ENCODE measurements at places on chromosomes 7 and 10. TPM values are rescaled to one million over a fixed set of nuclear protein-coding genes. Genes with fewer than 3 reads are reported as not detected.

DNA sequence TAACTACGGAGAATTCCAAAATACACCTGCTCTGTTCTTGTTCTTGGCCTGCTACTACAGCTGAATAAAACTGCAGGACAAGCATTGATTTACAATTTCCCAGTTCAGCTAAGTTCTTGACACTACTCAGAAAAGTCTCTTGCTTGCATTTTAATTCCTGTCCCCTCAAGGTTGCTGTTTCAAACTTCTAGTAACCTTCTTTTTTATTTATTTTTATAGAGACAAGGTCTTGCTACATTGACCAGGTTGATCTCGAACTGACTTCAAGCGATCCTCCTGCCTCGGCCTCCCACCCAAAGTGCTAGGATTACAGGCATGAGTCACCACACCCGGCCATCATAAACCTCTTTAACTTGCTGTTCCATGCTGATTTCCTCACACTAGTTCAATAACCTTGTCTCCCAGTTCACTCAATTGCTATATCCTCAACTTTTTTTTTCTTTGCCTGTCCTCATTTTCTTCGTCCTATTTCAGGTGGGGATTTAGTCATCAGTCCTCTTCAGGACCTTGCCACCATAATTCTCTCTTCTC, 79.9 kb downstream of the ARHGAP21 start:
- H3K36me3 ChIP-seq = no peaks in the 10 kb centered on the region
- DNase-seq = no peak
- no peak overlapping the region for H3K27ac ChIP-seq
- peaks cover 15% of the 10 kb centered on the region for H3K4me1 ChIP-seq
- no peaks in the 10 kb centered on the region for H3K27me3 ChIP-seq
- no peak overlapping the region for H3K4me3 ChIP-seq

- no peak overlapping the region for H3K4me3 ChIP-seq
- peaks cover 68% of the 10 kb centered on the region for H3K4me1 ChIP-seq
- H3K36me3 ChIP-seq = no peaks in the 10 kb centered on the region
Measured at GRCh38 chr10:95397747-95398146, 106.9 kb upstream of the PDLIM1 start.

- DNase-seq = no peak
- H3K27ac ChIP-seq = peak overlapping the region; percentile 17
- peaks cover 66% of the 10 kb centered on the region for H3K4me1 ChIP-seq
- no peaks in the 10 kb centered on the region for H3K27me3 ChIP-seq
- H3K36me3 ChIP-seq = peaks cover 85% of the 10 kb centered on the region
Measured at GRCh38 chr7:6165521-6166320, 106.7 kb downstream of the CYTH3 start.

- no peaks in the 10 kb centered on the region for H3K27me3 ChIP-seq
- no peak overlapping the region for H3K4me3 ChIP-seq
- no peak for DNase-seq
- no peak overlapping the region for H3K27ac ChIP-seq
Measured at GRCh38 chr10:133059093-133059470, 28.6 kb upstream of the ADGRA1 start.

DNA sequence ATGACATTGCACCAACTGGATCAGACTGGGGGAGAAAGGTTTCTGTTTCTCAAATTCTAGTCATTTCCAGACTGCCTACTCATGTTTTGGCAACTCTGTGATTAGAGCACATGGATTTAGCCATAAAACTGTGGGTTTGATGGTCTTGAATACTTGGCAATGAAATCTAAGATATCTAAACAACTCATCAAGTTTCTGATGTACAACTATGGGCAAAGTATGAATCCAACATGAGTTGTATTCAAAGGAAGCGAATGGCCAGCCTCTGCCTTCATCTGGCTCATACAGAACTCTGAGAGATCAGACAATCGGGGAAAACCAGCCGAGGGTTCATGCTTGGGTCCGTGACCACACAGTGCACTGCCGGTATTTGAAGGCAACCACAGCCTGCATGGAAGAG, 144.3 kb downstream of the ADAM12 start:
- H3K4me1 ChIP-seq = no peaks in the 10 kb centered on the region
- no peak overlapping the region for H3K27ac ChIP-seq
- no peaks in the 10 kb centered on the region for H3K36me3 ChIP-seq
- no peak for DNase-seq
- no peaks in the 10 kb centered on the region for H3K27me3 ChIP-seq

DNA sequence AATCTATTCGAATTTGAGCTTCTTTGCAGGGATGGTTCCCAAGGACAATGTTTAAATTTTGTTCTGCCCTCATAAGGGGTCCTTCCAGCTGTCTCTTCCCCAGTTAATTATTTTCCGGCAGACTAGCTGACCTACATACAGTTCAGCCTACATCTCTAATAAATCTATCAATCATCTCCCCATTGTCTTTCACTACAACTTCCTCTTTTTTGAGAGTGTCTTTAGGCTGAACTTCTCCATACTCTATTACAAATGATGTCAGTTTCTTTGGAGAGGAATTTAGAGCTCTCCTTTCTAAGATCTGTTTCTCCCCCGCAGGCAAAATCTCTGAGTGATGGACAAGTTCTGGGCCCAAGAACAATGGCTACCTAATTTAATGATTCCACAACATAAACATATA, 122.2 kb downstream of the PCLO start:
- H3K4me3 ChIP-seq = no peak overlapping the region
- no peaks in the 10 kb centered on the region for H3K36me3 ChIP-seq
- no peak for DNase-seq
- H3K4me1 ChIP-seq = no peaks in the 10 kb centered on the region
- no peak overlapping the region for H3K27ac ChIP-seq

DNA sequence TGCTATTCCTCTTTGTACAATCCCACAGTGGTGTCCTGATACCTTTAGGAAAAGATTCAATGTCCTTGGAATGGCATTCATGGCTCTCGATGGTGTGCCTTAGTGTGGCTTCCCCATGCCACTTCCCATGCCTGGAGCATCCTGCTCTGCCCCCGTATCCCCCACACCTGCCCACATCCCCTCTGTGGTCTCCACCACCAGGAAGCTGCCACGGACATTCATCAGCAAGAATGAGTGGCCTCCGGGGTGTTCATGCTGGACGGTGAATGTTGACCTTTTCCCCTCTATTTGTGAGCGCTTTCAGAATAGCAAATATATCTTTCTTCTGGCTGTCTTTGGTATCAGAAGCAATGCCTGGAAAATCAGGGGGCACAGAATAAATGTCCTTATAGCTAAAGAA, 262.0 kb upstream of the NRP1 start:
- no peak overlapping the region for H3K4me3 ChIP-seq
- no peak for DNase-seq
- H3K27me3 ChIP-seq = no peaks in the 10 kb centered on the region
- no peak overlapping the region for H3K27ac ChIP-seq
- H3K36me3 ChIP-seq = no peaks in the 10 kb centered on the region

GRCh38 chr7:4185721-4186512, 496.2 kb upstream of the FOXK1 start:
- DNase-seq = no peak
- no peaks in the 10 kb centered on the region for H3K36me3 ChIP-seq
- H3K4me1 ChIP-seq = no peaks in the 10 kb centered on the region
- no peak overlapping the region for H3K4me3 ChIP-seq

GRCh38 chr10:72323771-72324191, 30.9 kb downstream of the DNAJB12 start:
- no peaks in the 10 kb centered on the region for H3K36me3 ChIP-seq
- H3K27me3 ChIP-seq = no peaks in the 10 kb centered on the region
- peak overlapping the region; percentile 99 for H3K27ac ChIP-seq
- peaks cover 71% of the 10 kb centered on the region for H3K4me1 ChIP-seq
- H3K4me3 ChIP-seq = no peak overlapping the region
- no peak for DNase-seq

- H3K27ac ChIP-seq = peak overlapping the region; percentile 6
- peaks cover 6% of the 10 kb centered on the region for H3K36me3 ChIP-seq
- no peaks in the 10 kb centered on the region for H3K27me3 ChIP-seq
Measured at GRCh38 chr10:31883397-31883796, 45.2 kb downstream of the ARHGAP12 start.

DNA sequence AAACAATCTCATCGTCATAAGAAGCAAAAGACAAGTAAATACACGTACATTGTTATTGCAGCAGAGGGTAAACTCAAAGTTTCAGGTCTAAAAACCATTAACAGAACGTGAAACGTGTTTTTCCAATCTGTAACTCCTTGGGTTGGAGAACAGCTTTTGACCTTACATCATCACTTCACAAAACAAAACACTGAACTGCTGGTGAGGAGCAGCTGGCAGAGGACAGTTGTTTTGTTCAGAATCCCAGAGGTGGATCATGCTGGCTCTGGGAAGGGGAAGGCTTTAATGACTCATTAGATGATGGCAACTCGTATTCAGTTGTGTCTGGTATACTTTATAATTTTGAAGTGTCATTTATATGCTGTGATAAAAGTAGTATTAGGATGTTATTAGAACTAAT, 923.0 kb upstream of the CELF2 start:
- no peaks in the 10 kb centered on the region for H3K27me3 ChIP-seq
- H3K4me1 ChIP-seq = no peaks in the 10 kb centered on the region
- H3K4me3 ChIP-seq = no peak overlapping the region
- no peaks in the 10 kb centered on the region for H3K36me3 ChIP-seq

GRCh38 chr10:102413806-102414561, 4.6 kb downstream of the PSD start:
- peaks cover 98% of the 10 kb centered on the region for H3K27me3 ChIP-seq
- H3K36me3 ChIP-seq = no peaks in the 10 kb centered on the region
- DNase-seq = no peak
- H3K4me3 ChIP-seq = no peak overlapping the region

DNA sequence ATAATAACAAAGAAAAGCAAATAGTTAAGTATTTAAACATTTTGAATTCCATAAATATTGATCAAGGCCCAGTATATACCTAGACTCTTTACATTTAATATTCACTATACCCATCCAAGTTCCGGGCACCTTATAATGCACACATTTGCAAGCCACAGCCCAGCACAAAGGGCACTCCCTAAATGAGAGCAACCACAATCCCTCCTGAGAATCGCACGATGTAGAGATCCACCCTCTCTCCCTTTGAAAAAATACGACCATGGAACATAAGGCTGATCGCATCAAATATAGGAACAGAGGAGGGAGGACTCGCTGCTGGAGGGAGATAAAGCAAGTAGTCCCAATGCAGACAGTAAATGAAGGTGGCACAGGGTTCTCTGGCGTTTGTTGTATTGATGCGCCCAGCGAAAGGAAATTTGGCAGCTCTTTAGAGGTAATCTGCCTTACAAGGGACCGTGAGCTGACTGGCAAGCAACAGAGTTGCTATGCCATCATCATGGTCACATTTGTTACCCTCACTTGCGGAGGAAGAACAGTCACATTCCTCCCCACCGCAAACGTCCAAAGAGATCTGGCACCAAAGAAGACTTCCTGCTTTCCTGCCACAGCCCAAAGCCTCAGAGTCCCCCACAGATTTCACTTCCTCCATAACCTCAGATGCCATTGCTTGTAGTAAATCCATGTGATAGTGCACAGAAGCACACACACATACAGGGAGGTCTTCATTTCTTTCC, 16.1 kb upstream of the TAS2R40 start:
- H3K27me3 ChIP-seq = no peaks in the 10 kb centered on the region
- DNase-seq = no peak
- no peaks in the 10 kb centered on the region for H3K4me1 ChIP-seq
- no peak overlapping the region for H3K27ac ChIP-seq

DNA sequence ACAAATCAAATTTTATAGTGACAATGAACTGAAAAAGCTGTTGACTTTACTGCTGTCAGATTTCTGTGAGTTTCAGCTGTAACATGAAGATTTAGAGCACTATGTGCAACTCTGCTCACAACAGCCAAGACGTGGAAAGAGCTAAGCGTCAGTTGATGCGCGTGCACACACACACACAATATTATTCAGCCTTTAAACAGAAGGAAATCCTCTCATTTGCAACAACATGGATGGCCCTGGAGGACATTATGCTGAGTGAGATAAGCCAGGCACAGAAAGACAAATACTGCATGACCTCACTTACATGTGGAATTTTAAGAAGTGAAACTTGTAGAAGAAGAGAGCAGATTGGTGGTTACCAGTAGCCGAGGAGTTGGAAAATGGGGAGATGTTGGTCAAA, 82.8 kb upstream of the FRMD4A start:
- H3K36me3 ChIP-seq = no peaks in the 10 kb centered on the region
- DNase-seq = no peak
- no peak overlapping the region for H3K27ac ChIP-seq
- H3K4me3 ChIP-seq = no peak overlapping the region
- no peaks in the 10 kb centered on the region for H3K27me3 ChIP-seq

GRCh38 chr7:31076641-31077310, 24.7 kb downstream of the ADCYAP1R1 start:
- no peaks in the 10 kb centered on the region for H3K36me3 ChIP-seq
- peaks cover 15% of the 10 kb centered on the region for H3K27me3 ChIP-seq
- H3K4me1 ChIP-seq = no peaks in the 10 kb centered on the region
- H3K4me3 ChIP-seq = no peak overlapping the region

- H3K4me3 ChIP-seq = no peak overlapping the region
- H3K4me1 ChIP-seq = peaks cover 11% of the 10 kb centered on the region
- no peaks in the 10 kb centered on the region for H3K27me3 ChIP-seq
- H3K27ac ChIP-seq = no peak overlapping the region
Measured at GRCh38 chr10:1102416-1102815, 46.2 kb downstream of the WDR37 start.

DNA sequence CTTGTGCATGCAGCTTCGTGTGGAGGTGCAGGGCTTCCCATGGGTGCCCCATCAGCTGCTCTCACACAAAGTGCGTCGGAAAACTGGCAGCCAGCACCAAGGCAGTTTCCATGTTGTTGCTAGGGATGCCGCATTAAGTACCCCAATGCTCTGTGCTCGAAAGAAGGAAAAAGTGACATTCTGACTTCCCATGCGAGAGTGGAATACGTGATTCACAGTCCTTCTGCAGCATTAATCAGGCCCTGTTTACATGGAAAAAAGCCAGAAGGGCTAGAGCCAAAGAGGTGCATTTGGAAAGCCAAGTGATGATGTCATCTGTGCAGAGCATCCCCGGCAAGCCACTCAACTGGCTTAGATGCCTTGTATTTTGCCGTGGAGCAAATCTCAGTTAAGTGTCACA, 258.3 kb downstream of the GATA3 start:
- no peaks in the 10 kb centered on the region for H3K36me3 ChIP-seq
- no peaks in the 10 kb centered on the region for H3K27me3 ChIP-seq
- DNase-seq = no peak

- no peak overlapping the region for H3K27ac ChIP-seq
- H3K27me3 ChIP-seq = no peaks in the 10 kb centered on the region
- no peaks in the 10 kb centered on the region for H3K36me3 ChIP-seq
- H3K4me3 ChIP-seq = no peak overlapping the region
- no peaks in the 10 kb centered on the region for H3K4me1 ChIP-seq
- DNase-seq = no peak
Measured at GRCh38 chr7:153590136-153590535, 462.1 kb upstream of the DPP6 start.

- no peaks in the 10 kb centered on the region for H3K27me3 ChIP-seq
- no peak for DNase-seq
- peak overlapping the region; percentile 42 for H3K27ac ChIP-seq
- H3K36me3 ChIP-seq = peaks cover 58% of the 10 kb centered on the region
- H3K4me1 ChIP-seq = peaks cover 38% of the 10 kb centered on the region
- no peak overlapping the region for H3K4me3 ChIP-seq
Measured at GRCh38 chr7:107596881-107597581, 17.0 kb downstream of the BCAP29 start.

- H3K36me3 ChIP-seq = no peaks in the 10 kb centered on the region
- no peak for DNase-seq
- no peak overlapping the region for H3K27ac ChIP-seq
- H3K4me3 ChIP-seq = no peak overlapping the region
Measured at GRCh38 chr7:18780266-18780665, 284.7 kb downstream of the HDAC9 start.

The FOXI2 gene
- total RNA-seq = 0.33 TPM

The ERCC6 gene
- total RNA-seq = 18.7 TPM

The CHCHD1 gene
- total RNA-seq = 18.6 TPM

The ZDHHC16 gene
- total RNA-seq = 17.2 TPM

The SH2B2 gene
- 0.94 TPM for total RNA-seq

The MTERF1 gene
- total RNA-seq = 6.6 TPM

The PBLD gene
- total RNA-seq = 6.7 TPM

The MRLN gene
- total RNA-seq = not detected

The NKX6-2 gene
- not detected for total RNA-seq

The OLAH gene
- total RNA-seq = not detected

The CDHR3 gene
- total RNA-seq = 2.1 TPM
